ENCODE measurements at places on chromosomes 3 and 15.

- no peaks in the 10 kb centered on the region for H3K36me3 ChIP-seq
- no peak overlapping the region for H3K4me3 ChIP-seq
- H3K27me3 ChIP-seq: no peaks in the 10 kb centered on the region
Measured at GRCh38 chr3:96007650-96008195, 806.7 kb upstream of the EPHA6 start.

DNA sequence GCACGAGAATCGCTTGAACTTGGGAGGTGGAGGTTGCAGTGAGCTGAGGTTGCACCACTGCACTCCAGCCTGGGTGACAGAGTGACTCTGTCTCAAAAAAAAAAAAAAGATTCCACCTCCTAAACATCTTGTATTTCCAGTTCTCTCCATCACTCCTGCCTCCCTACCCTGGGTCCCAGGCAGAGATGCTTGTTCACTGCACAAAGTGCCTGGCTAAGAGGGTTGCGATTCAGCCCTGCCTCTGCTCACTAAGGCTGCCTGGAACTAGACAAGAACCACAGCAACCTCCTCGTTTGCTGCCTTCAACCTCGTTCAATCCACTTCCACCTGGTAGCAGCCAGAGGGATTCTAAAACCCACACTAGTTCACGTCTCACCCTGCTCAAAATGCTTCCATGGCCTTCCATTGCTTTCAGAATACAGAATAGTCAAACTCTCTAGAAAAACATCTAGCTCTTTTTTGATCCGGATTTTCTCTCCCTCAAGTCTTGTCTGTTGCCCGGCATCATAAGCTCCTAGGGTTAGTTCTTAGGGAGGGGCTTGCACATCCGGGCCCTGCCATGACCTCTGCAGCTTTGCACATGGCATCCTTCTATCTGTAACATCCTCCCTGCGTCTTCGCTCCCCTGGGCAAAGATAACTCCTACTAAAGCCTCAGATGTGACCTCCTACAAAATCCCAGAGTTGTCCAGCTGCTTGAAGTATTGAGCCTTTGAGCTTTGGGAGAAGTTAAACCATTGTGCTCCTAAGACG, 1.0 kb upstream of the MCM2 start:
- no peaks in the 10 kb centered on the region for H3K27me3 ChIP-seq
- H3K36me3 ChIP-seq: no peaks in the 10 kb centered on the region
- no peak overlapping the region for H3K27ac ChIP-seq
- H3K4me3 ChIP-seq: peak overlapping the region; percentile 72

DNA sequence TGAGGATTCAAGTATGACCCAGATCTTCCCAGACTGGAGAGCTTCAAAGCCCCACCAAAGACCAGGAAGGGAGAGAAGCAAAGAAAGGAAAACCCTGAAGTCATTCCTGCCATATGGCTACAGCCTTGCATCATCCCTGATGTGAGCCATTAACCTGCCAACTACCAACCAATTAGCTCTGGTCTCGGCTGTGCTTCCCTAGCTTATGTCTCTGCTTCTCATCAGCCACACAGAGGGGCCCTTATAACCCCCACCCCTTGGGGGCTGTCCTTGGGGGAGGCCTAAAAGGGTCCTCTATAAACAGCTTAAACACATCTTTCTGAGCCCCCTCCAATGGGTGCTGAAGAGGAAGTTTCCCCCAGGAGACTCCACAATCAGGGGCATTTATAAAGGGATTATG, 52.8 kb downstream of the NOX5 start:
- no peak overlapping the region for H3K27ac ChIP-seq
- no peaks in the 10 kb centered on the region for H3K36me3 ChIP-seq
- H3K4me3 ChIP-seq: no peak overlapping the region

DNA sequence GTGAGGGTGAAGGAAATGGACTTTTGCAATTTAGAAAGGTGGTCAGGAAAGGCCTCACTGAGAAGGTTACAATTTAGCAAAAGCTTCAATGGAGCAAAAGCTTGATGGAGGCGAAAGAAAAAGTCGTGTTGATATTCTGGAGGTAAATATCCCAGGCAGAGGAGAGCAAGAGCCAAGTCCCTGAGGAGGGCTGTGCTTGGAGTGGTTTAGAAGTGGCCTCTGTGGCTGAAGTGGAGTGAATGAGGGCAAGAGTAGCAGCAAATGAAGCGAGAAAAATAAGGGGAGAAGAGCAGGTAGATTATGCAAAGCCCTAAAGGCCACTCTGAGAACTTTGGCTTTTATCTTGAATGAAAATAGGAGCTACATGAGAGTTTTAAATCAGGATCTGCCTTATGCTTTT, 54.1 kb downstream of the GUCA1C start:
- H3K4me3 ChIP-seq: no peak overlapping the region
- H3K4me1 ChIP-seq: no peaks in the 10 kb centered on the region
- no peak overlapping the region for H3K27ac ChIP-seq
- no peaks in the 10 kb centered on the region for H3K36me3 ChIP-seq

GRCh38 chr3:43291546-43291945, 5.2 kb downstream of the SNRK start:
- no peak overlapping the region for H3K4me3 ChIP-seq
- no peaks in the 10 kb centered on the region for H3K27me3 ChIP-seq
- DNase-seq: no peak
- peaks cover 47% of the 10 kb centered on the region for H3K4me1 ChIP-seq
- H3K27ac ChIP-seq: no peak overlapping the region
- H3K36me3 ChIP-seq: no peaks in the 10 kb centered on the region

GRCh38 chr3:194161131-194162045, 25.4 kb downstream of the HES1 start:
- H3K4me3 ChIP-seq: no peak overlapping the region
- H3K36me3 ChIP-seq: no peaks in the 10 kb centered on the region
- H3K27ac ChIP-seq: no peak overlapping the region
- H3K27me3 ChIP-seq: no peaks in the 10 kb centered on the region
- no peak for DNase-seq
- no peaks in the 10 kb centered on the region for H3K4me1 ChIP-seq

DNA sequence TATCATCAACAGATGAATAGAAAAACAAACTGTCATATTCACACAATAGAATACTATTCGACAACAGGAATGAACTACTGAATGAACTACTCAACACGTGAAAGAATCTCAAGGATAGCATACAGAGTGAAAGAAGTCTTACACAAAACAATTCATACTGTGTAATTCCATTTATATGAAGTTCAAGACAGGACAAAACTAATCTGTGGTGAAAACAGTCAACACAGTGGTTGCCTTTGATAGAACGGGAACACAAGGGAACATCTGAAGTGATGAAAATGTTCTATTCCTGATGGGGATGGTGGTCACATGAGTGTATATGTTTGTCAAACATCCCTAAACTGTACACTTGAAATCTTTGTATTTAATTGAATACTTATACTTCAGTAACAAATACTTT, 2.6 kb upstream of the SUSD5 start:
- DNase-seq: no peak
- H3K4me3 ChIP-seq: no peak overlapping the region
- H3K36me3 ChIP-seq: no peaks in the 10 kb centered on the region
- H3K27ac ChIP-seq: no peak overlapping the region

GRCh38 chr3:17384567-17385296, 357.7 kb downstream of the TBC1D5 start:
- no peaks in the 10 kb centered on the region for H3K4me1 ChIP-seq
- no peaks in the 10 kb centered on the region for H3K27me3 ChIP-seq
- no peak overlapping the region for H3K27ac ChIP-seq
- H3K36me3 ChIP-seq: no peaks in the 10 kb centered on the region
- no peak overlapping the region for H3K4me3 ChIP-seq
- DNase-seq: no peak

GRCh38 chr3:58531956-58532355, 5.0 kb downstream of the ACOX2 start:
- no peak for DNase-seq
- peaks cover 7% of the 10 kb centered on the region for H3K4me1 ChIP-seq
- no peak overlapping the region for H3K27ac ChIP-seq
- no peak overlapping the region for H3K4me3 ChIP-seq

DNA sequence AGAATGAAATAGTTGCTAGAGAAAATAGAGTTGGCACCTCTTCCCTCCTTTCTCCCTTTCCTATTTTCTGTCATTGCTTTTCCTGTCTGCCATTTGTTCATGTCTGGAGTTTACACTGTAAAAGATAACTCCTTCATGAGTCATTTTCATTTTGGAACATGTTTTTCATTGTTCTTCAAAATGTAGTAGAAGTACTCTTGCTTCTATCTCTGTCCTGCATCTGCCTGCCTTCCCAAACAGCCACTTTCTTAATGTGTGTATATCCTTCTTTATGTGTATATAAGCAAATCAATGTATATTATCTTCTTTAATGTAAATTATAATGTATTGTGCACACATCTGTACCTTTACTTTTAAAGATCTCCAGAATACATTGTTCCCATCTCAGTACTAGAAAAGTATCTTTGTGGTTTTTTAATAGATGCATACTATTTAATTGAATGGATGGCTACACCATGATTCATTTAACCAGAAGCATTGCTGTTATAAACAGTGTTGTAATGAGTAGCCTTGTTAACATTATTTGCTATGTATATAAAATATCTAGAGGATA, 41.1 kb downstream of the TSC22D2 start:
- H3K36me3 ChIP-seq: no peaks in the 10 kb centered on the region

DNA sequence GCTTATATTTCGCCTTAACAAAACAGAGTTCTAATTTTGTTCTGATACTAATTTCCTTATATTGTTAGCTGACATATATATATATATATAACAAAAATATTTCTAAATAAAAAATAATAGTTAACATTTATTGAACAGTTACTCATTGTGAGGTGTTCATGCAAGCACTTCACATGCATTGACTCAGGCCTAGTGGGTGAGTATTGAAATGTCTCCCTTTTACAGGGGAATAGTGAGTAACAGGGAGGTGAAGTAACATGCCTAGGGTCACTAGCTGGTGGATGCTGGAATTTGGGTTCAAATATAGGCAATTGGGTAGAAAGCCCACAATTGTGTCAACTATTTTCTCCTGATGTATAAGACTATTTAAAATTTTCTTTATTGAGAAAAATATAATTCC, 102.6 kb upstream of the ZPLD1 start:
- no peaks in the 10 kb centered on the region for H3K27me3 ChIP-seq
- no peak for DNase-seq
- no peaks in the 10 kb centered on the region for H3K36me3 ChIP-seq
- H3K4me3 ChIP-seq: no peak overlapping the region

DNA sequence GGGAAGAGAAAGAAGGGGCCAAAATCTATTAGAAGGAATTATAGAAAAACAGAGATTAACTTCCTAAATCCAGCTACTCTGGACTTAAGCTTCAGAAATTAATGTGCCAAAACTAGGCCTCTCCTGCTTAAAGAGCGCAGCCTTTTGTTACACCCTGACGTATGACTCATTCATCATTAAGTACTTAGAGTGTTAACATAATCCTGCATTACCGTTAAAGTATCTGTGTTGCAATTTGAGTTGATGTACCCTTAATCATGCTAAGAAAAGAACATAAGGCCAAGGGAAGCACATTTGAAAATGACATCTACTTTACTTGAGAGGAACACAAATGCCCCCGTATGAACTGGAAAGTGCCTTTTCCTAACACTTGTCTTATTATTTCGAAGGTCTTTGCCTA, 7.9 kb downstream of the HTR3D start:
- no peak for DNase-seq
- no peaks in the 10 kb centered on the region for H3K36me3 ChIP-seq
- H3K27me3 ChIP-seq: no peaks in the 10 kb centered on the region
- H3K4me3 ChIP-seq: no peak overlapping the region
- no peaks in the 10 kb centered on the region for H3K4me1 ChIP-seq
- no peak overlapping the region for H3K27ac ChIP-seq

DNA sequence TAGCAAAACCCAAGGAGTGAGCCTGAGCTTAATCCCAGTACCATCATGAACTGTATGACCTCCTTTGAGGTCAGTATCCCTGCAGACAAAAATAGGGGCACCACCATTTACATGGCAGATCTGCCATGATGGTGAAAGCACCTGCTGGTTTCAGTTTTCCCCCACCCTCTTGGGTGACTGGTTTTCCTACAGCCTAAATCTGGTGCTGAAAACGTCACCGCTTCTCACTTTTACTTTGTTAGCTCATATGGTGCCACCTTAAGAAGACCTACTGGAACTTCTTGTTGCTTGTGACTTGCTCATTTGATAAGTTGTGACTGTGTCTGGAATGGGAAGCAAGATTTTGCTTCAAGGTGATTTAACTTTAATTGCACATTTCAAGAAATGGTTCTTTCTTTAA, 5.1 kb downstream of the PPP1R2 start:
- peaks cover 31% of the 10 kb centered on the region for H3K4me1 ChIP-seq
- H3K27ac ChIP-seq: no peak overlapping the region
- no peak for DNase-seq
- no peaks in the 10 kb centered on the region for H3K27me3 ChIP-seq

DNA sequence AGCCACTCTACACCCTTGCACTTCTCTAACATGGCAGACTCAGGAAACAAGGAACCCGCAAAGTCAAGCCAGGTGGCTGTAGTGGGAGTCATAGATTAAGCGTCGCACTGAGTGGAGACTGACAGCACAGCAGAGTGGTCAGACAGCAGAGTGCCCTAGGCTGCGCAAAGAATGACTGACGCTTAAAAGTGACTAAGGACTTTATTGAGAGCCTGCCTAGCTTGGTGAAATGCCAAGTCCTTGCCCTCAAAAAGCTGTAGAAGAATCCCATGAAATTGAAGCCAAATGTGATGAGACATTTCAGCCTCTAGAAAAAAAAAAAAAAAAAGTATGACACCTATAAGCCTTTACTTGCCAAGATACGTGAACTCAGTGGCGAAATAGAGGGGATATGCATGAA, 30.2 kb downstream of the NCEH1 start:
- no peak overlapping the region for H3K27ac ChIP-seq
- no peak for DNase-seq
- H3K4me3 ChIP-seq: no peak overlapping the region
- H3K36me3 ChIP-seq: no peaks in the 10 kb centered on the region

GRCh38 chr3:171525437-171525836, 65.2 kb upstream of the TNIK start:
- no peak for DNase-seq
- H3K4me1 ChIP-seq: no peaks in the 10 kb centered on the region
- no peak overlapping the region for H3K27ac ChIP-seq
- no peaks in the 10 kb centered on the region for H3K27me3 ChIP-seq
- no peaks in the 10 kb centered on the region for H3K36me3 ChIP-seq

DNA sequence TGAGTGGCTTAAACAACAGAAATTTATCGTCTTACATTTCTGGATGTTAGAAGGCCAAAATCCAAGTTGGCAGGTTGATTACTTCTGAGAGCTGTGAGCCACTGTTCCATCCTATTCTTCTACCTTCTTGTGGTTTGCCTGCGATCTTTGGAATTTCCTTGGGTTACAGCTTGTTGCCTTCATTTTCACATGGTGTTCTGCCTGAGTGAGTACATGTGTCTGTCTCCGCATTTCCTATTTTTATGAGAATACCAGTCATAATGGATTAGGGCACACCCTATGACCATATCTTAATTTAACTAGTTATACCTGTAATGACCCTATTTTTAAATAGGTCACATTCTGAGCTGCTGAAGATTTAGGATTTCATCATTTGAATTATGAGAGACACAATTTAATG, 294.3 kb downstream of the CNTN4 start:
- no peak for DNase-seq
- H3K36me3 ChIP-seq: no peaks in the 10 kb centered on the region
- H3K4me3 ChIP-seq: no peak overlapping the region
- H3K27ac ChIP-seq: no peak overlapping the region

All from thoracic aorta (tissue), 2 donors.